ENCODE measurements at places on chromosomes 3 and 15.

DNA sequence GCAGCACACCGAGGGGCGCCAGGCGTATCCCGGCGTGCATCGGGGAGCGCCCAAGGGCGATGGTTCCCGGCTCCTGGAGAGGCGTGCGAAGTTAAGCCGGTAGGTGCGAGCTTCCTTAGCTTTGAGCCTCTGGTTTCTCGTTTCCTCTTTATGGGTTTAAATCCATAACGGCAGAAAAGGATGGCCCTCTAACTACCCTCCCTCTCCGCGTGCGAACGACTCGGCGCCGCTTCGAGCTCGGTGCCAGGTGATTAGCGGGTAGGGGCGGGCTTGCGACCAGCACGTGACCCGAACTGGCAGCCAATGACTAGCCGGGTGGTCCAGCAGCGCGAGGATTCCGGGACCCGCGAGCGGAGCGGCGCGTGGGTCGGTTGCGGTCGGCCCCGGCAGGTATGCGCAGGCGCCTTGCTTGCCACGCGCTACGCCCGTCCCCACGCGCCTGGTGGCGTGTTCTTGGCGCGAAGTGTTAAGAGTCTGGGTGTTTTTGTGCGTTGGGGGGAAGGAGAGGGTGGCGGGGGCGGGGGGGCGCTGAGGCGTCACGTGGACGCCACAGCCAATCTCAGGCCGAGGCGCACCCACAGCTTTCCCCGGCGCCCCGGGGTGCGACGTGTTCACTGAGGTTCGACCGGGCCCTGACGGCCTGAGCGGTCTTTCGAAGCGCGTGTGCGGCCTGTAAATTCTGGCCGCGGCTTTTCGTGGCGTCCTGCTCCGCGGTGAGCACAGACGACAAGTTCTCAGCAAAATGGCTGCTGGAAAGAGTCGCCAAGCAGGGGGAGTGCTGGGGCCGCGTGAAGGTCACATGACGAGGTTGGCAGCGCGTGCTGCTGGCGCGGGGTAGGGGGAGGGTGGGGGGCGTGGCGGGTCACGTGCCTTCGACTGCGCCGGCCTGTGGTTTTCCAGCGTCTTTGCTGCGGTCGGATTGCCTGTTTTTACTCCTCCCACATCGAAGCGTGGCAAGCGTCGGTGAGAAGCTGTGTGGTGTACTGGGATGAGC is 38.7 kb upstream of the MGA start:
- peak; percentile 31 for DNase-seq

GRCh38 chr3:133424937-133425869 is 25.3 kb downstream of the BFSP2 start:
- DNase-seq, result no peak

- DNase-seq, result no peak
Observed at GRCh38 chr3:127457094-127457475, 133.4 kb downstream of the TPRA1 start.

DNA sequence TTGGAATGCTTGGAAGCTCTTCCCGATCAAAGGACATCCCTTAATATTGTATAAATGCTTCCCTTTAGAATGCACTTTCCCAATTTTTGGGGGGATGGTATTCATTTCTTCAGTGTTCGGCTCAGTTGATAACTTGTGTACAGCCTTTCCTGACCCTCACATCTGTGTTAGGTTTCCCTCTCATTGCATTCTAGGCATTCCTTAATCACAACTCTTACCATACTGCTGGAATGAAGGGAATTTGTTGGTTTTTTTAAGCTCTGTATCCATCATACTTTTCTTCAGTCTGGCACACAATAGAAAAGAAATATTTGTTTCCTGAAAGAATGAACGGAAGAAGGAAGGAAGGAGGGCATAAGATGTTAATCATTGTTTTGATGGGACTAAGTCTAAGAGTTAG is 119.5 kb downstream of the CHST2 start:
- no peak for DNase-seq

Measured in thoracic aorta (tissue), 2 donors.